ENCODE measurements at places on chromosomes 2 and 18.

DNA sequence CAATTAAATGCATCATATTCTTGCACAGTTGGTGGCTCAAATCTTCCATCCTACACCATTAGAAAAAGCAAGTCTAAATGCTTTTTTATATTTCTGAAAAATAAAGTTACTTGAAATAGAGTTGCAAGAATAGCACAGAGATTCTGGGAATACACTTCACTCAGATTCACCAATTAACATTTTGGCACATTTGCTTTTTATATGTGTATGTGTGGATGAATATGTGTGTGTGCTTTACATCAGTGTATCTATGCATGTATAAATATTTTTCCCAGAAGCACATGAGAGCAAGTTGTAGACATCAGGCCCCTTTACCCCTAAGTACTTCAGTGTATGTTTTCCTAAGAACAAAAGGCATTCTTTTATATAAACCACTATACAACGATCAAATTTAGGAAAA is 27.6 kb upstream of the MSH2 start:
- DNase-seq = no peak

DNA sequence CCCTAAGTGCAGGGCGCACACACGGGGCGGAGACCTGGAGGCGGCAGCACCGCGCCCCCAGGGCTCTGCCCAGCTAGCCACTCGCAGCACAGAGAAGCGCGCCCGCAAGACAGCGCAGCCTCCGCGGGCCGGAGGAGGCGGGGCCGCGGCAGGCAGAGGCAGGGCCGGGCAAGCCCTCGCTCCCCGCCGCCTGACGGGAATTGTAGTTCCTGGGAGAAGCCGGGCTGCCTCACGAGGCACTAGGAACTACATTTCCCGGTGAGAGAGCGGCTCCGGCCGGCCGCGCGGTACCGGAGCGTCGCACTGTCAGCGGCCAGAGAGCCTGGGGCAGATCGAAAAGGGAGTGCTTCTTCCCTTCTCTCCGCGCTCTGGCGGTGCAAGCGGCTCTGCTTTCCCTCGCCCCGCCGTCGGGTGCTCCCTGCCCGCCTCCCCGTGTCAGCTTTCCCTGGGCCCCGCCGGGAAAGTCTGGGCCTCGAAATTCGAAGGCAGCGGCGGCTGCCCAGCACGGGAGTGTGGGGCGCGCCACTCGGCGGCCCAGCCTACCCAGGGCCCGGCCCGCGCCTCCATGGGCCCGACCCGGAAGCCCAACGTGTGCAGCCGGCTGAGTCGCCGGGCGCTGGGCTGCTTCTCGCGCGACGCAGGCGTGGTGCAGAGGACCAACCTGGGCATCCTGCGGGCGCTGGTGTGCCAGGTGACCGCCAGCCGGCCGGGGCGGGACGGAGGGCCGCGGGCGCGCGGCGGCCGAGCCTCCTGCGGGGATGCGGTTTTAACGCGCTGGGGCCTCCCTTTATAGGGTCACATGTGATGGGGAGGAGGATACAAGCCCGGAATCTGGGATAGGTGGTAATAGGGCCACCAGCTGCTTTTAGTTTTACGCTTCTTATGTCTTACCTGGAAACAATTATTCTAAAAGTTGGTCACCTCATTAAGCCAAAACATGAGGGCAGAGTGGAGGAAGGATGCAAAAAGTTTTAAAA is at the start of gene DCAF17:
Gene DCAF17, plus strand, starts transcription at position 214 of the 977 bp plus-strand sequence. Its CDS starts 352 bp downstream, at position 566.
- peak; percentile 99 for DNase-seq

- no peak for DNase-seq
These were observed 136.1 kb upstream of the CHAC2 start for GRCh38 chr2:53631313-53632125.

- DNase-seq = no peak
These were observed 399.8 kb downstream of the TMEM182 start for GRCh38 chr2:103161456-103162289.

- DNase-seq = no peak
These were observed 340.5 kb downstream of the NBAS start for GRCh38 chr2:15220603-15221002.

- no peak for DNase-seq
These were observed 99.0 kb downstream of the RBBP8 start for GRCh38 chr18:23032030-23032582.

GRCh38 chr18:34741401-34741800 is 31.3 kb downstream of the DTNA start:
- DNase-seq = no peak

Data from lower leg skin (tissue), 4 donors.